ENCODE measurements at places on chromosomes 2 and 18.

- no peak for DNase-seq
Observed at GRCh38 chr2:208415897-208416296, 9.3 kb downstream of the PTH2R start.

- no peak for DNase-seq
Observed at GRCh38 chr2:126771094-126771493, 115.1 kb downstream of the GYPC start.

DNA sequence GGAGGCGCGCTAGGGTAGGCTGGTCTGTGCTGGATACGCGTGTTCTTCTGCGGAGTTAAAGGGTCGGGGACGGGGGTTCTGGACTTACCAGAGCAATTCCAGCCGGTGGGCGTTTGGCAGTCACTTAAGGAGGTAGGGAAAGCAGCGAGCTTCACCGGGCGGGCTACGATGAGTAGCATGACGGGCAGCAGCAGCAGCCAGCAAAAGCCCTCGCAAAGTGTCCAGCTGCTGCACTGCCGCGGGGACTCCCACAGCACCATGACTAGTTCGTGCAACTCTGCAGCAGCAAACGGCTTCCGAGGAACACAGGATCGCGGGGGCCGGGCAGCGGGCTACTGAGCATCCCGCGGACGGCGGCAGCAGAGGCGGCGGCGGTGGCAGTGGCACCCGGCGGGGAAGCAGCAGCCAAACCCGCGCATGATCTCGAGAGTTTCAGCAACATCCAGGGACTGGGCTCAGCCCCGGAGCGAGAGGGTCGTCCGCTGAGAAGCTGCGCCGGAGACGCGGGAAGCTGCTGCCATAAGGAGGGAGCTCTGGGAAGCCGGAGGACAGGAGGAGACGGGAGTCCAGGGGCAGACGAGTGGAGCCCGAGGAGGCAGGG is 368 bp downstream of the TMEFF2 start:
- no peak for DNase-seq

DNA sequence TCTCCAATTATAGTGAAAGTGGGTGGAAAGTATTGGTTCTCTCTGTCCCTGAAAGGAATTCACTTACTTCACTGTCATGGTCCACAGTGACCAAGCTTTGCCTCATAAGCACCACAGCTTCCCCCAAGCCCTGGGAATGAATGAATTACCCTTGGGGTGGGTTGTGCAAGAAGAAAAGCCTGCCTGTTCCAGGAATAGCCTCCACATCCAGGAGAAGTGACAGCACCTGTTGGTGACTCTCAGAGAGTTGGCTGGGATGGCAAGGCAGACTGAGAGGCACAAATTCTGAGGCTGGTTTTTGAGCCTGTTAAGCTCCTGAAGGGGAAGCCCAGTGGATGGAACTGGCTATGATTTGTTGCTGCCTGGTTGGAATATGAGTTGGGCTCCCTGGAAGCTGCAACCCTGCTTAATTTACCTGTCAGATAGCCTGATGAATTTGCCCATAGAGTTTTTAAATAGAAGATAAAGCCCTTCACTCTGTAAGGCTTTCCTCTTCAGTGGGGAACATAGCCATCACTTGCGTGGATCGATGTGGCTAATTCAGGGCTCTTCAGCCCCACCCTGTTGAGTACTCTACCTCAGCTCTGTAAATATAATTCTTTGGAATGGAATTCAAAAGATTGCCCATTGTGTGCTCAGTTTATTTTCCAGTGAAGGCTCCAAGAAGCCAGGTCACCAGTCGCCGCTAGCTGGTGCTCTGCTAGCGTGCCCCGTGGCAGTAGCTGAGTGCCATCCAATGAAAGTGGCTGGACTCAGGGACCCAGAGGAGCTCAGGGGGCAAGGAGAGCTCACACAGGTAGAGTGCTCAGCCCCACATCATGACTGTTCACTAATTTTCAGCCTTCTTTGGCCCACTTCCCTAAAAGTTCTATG is 479.3 kb downstream of the IRS1 start:
- DNase-seq, result no peak

GRCh38 chr2:27735263-27735904 is 36.1 kb upstream of the MRPL33 start:
- peak; percentile 94 for DNase-seq

DNA sequence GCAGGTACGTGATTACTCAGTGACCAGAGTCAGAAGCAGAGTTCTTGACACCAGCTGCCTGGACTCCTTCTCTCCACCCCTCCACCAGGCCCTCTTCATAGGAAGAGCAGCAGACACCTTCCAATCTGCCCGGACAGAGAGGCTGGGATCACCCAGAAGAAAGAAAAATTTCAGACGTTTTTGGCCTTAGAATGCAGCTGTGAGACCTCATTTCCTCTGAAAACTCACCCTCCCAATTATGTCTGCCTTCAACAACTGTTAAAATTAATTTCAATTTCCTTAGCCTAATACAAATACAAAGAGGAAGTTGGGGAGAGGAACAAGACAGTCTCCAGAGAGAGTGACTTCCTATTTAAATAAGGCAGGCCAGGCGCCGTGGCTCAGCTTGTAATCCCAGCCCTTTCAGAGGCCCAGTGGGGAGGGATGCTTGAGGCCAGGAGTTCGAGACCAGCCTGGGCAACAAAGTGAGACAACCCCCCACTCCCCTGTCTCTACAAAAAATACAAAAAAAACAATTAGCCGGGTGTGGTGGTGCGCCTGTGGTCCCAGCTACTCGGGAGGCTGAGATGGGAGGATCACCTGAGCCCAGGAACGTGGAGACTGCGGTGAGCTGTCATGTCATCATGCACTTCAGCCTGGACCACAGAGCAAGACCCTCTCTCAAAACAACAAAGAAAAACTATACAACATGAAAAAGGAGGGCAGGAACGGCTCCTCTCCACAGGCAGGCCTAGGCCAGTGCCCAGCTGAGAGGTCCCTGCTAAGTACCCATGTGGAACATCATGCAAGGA is 1.6 kb downstream of the SLC66A2 start:
- DNase-seq, result no peak

DNA sequence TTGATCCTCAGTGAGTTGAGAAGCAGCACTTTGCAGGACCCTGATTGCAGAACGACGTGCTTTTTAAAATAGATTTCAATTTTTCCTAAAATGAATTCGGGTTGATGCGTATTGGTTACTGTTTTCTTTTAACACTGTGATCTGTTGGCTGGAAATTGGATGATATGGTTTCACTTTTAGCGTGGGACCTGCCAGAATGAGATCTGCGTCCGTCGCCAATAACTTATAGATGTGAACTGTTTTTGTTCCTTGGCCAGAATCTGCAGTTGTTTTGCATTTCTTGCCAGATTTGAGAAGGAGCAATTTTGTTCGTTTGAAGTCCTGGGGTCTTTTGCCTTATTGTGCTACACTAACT is 703 bp downstream of the UGGT1 start:
- DNase-seq, result no peak

DNA sequence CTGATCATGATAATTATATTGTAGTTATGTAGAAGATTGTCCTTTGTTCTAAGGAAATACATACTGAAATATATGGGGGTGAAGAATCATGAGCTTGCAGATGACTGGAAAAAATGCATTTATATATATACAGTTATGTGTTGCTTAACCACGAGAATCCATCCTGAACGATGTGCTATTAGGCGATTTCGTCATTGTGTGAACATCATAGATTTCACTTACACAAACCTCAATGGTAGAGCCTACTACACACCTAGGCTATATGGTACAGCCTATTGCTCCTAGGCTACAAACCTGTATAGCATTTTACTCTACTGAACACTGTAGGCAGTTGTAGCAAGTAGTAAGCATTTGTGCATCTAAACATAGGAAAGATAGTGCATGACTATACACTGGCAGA is 2.6 kb upstream of the ACAA2 start:
- no peak for DNase-seq

- no peak for DNase-seq
Observed at GRCh38 chr2:226763320-226763719, 36.3 kb downstream of the IRS1 start.

- peak; percentile 84 for DNase-seq
Observed at GRCh38 chr2:84317135-84317534, 141.9 kb downstream of the SUCLG1 start.

DNA sequence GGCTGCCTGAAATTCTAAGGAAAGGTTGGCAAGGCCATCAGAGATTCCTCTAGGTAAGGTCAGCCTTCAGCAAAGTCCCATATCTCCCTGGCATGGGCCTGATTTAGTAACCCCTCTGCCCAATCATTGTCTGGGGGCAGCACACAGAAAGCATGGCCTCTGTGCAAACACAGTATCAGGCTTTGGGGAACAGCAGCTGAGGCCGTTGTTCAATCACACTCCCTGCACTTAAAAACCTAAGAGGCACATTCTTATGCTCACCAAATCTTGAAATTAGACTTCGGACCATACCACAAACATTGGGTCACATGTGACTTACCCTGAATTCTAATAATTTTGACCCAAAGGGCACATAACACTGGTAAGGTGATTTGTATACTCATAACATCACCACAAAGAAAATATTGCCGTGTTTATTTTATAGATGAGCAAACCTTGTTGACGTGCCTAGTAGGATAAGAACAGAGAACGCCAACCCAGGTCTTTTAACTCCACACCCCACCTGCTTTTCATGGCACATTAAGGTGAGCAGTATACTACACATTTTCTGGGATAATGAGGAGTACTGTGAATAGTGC is 212.7 kb downstream of the HNMT start:
- no peak for DNase-seq

GRCh38 chr2:191748059-191748461 is 70.1 kb downstream of the NABP1 start:
- no peak for DNase-seq

GRCh38 chr18:63147973-63148372 is 171.6 kb downstream of the BCL2 start:
- no peak for DNase-seq

- DNase-seq, result no peak
Observed at GRCh38 chr2:198656869-198657268, 800.9 kb downstream of the SATB2 start.

DNA sequence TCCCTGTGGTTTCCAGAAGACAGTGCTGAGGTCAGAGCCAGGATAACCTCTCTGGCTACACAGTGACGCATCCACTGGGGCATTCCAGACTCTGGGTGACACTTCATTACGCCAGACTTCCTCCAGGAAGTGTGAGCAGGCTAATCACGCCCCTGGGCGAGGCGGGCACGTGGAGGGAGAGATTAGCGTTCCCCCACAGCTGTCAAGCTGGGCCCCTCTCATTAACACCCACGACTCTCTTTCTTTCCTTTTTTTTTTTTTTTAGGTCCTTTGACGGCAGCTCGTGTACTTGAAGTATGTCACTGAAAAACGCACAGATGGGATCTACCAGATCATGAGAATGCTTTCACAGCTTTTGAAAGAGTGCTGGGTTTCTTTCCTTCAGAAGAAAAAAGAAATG is 274.6 kb downstream of the AFF3 start:
- DNase-seq, result no peak

- no peak for DNase-seq
Observed at GRCh38 chr2:55047677-55048299, 2.5 kb downstream of the RTN4 start.

GRCh38 chr2:45342-46130 is 769 bp downstream of the FAM110C start:
- DNase-seq, result no peak

GRCh38 chr2:33521791-33522281 is 45.4 kb downstream of the RASGRP3 start:
- peak; percentile 86 for DNase-seq

DNA sequence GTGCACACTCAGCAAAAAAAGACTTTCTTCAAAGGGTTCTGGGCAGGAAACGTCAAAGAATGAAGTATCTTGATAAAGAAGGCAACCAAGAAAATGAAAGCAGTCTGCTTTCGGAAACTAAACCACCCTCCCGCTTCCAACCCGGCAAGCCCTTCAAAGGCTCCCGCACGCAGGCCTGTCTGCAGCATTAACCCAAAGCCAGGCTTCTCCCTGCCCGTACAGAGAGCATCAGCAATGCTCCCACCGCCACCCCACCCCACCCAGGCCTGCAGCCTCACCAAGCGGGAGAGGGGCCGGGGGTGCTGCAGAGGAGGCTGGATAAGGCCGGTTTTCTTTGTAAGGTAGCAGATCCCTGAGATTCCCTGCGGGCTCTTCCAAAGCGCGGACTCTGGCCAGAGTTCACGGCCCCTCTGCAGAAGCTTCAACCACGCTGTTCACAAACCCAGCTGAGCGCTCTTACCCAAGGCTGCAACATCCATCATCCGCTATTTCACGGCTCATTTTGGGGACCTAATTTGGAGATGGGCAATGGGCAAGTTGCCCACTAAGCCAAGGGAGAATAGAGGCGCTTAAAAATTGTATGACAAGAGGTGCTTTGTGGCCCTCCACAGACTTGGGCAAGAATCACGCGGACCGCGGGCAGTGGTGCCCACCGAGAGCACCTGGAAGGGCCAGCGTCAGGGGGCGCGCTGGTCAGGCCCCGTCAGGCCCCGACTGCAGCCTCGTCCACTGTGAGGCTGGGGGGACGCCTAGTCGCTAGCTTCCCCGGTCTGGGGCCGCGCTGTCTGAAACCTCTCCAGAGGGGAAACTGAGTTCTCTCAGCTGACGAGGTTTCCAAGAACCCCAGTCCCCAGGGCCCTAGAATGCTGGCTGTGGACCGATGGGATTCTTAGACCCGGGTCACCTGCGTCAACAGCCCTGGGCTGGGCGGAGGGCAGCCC is 225.4 kb upstream of the ID2 start:
- DNase-seq, result no peak

DNA sequence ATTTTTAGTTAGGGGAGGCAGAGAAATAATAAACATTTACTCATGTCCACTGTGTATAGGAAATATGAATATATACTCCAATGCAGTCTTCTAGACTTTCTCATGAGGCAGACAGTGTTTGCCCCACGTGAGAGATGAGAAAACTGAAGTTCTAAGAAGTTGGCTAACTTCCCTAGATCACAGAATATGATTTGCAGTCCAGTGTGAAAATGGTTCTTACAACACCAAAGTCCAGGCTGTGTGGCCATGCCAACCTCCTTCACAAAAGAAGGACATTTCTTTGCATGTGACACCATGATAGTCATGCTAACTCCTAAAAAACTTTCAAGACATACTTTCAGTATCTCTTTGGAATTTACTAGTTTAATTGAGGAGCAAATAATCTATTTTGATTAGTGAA is 143.7 kb downstream of the IRS1 start:
- no peak for DNase-seq

DNA sequence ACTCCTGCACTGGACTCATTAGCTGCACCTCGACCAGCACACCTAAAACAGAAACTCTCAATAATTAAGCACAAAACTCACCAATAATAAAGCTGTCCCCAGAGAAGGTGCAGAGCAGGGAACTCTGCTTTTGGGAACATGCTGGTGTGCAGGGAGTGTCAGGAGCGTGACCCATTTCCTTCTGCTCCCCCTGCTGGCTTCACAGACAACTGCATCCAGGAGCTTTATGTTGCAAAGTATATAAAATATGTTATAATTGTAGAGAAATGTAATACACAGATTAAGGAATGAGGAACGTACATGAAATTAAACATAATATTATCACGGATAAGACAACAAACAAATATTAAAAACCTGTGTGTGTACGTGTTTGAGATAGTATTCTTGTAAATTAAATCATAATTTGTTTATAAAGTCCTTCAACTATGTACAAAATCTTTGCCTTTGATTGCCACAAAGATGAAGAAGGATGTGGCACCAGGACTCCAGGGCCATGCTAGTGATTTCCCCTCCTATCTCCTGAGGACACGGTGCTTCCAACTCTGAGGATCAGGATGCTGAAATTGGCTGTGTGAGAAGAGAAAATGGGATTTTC is 68.6 kb upstream of the MAL start:
- DNase-seq, result no peak

- DNase-seq, result no peak
Observed at GRCh38 chr2:45570671-45571334, 40.3 kb downstream of the SRBD1 start.

All from esophagus muscularis mucosa (tissue), 4 donors.